EL (cell line): ENCODE measurements at places on chromosomes 2 and 18.

DNA sequence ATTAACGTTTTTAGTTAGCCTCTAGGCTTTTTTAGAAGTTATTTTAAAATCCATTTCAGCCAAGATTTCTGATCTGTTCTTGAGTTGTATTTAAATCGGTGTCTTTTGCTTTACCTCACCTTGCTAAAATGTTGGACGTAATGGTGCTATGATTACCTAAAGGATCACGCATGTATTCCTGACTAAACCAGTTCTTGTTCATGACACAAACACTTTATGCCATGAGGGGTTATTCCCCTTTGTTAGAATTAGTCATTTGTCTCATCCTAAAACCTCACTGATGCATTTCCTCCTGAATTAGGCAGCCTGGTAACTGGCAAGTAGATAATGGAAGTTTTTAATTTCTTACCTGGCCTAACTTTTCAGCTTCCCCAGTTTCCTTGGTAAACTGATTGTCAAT, 185.4 kb upstream of the TANK start:
- DNase-seq, result no peak

DNA sequence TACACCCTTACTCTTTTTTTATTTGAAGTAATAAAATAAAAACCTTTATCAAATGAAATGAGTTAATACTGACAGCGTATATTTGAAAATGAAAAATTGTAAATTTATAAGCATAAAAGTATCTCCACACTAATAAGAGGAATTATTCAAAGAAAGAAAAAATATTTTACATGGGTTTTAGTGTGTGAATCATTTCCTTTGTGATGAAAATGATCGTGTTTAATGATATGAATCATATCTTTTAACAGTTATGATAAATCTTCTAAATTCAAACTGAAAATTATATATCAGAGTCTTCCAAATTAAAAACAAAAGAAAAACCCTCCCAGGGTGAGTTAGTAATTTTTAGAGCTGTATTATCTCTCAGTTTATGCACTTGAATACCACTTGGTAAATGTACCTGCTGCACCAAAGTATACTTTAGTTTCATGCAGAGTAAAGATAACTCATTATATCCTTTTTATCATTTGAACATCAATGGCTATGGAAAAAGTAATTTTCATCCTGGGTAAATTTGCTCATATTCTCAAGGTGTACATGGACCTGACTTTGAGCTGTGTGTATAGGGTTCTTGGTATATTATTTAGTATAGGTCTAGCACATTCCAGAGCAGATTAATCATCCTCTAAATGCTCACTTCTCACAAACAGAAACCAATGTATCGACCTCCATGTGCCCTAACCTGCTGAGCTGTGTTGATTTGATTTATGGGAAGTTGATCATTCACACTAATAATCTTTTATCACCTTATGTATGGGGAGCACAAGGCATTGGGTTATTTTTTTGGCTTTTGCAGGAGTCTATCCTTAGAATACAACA, 98.7 kb upstream of the VWC2L start:
- peak; percentile 54 for DNase-seq

DNA sequence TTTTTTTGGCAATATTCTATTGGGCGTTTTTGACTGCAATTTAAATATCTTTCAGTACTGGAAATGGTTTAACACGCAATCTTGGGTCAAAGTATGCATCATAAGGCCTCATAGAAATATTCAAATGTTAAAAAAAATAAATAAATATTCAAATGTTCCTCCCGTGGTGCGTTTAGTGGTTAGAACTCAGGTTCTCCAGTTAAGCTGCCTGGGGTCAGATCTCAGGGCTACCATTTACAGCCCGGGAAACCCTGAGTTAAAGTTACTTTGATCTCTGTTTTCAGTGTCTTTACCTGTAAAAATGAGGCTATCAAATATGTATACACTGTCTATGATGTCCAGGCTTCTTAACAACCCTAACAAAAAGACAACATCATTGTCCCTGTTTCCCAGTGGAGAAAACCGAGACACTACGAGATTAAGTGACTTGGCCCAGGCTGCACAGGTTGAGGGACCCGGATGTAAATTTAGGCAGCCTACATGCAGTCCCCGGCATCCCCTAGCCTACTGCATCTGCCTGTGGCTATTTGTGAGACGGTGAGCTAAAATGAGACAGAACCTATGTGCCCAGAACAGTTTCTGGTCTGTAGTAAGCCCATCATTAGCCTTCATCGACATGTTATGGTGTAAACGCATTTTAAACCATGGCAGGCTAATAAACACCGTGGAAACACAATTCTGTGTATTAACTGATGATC, 1.7 kb downstream of the FHL2 start:
- peak; percentile 70 for DNase-seq

DNA sequence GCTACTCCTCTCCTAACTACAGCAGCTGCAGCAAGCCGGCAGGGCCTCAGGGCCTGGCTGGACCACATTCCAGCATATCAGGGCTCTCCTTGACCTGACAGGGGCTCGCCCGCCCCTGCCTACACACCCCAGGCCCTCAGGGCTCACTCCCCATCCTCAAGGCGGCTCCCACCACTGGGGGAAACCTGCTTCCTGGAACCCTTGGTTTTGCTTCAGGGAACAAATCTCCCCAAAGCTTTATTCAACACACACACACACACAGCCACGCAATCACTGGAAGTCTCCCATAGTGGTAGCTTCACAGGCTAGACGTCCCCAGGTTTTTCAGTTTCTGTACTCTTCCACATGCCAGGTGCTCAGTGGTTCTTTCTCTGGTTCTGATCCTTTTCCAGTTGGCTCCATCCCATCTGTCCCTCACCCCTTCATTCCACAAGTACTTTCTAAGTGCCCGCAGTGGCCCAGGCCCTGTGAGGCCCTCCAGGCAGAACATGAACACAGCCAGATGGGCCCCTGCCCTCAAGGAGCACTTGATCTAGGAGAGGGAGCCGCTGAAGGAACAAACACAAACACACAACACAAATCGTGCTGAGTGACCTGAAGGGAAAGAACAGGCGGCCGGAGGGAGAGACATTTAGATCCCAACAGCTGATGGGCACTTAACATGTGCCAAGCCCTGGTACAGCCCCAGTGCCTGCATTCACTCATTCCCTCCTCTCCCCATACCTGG, 51.1 kb downstream of the TNS1 start:
- no peak for DNase-seq

DNA sequence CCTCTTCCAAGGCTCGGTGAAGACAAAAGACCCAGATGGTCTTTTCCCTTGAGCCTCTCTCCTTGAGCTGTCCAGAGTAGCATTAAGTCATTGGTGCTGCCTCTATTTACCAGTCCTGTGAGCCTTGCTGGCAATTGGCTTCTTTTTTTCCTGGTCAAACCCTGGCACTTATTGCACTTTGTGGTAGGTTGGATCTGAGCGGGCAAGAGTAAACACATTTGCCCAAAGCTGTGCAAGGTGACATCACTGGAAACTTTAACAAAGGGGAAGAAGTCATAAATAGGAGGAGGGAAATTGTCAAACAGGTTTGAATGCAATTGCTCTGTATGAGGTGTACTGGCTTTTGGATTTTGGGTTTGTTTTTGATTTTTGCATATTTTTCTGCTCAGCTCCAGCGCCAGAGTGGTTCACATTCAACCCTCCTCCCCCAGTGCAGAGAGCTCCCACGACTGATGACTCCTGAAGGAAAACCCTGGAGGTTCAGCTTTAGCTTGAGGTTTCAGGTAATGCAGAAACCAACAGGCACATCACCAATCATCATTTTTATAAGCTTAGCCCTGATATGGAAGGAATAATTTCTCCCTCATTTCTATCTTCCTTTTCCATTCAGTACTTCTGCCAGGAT, 8.3 kb downstream of the KCNE4 start:
- DNase-seq, result no peak
